ENCODE measurements at places on chromosomes 7 and 10.

GRCh38 chr10:11106621-11107374 lies 89.1 kb downstream of the CELF2 start:
- no peak for DNase-seq

GRCh38 chr10:75032813-75033212 lies 78.6 kb upstream of the SAMD8 start:
- DNase-seq, result no peak

GRCh38 chr7:132769280-132769679 lies 193.0 kb upstream of the PLXNA4 start:
- no peak for DNase-seq

- no peak for DNase-seq
Measured at GRCh38 chr7:151301471-151302462, 39.8 kb upstream of the NUB1 start.

GRCh38 chr10:80152820-80153219 lies 20.3 kb downstream of the PLAC9 start:
- DNase-seq, result no peak

DNA sequence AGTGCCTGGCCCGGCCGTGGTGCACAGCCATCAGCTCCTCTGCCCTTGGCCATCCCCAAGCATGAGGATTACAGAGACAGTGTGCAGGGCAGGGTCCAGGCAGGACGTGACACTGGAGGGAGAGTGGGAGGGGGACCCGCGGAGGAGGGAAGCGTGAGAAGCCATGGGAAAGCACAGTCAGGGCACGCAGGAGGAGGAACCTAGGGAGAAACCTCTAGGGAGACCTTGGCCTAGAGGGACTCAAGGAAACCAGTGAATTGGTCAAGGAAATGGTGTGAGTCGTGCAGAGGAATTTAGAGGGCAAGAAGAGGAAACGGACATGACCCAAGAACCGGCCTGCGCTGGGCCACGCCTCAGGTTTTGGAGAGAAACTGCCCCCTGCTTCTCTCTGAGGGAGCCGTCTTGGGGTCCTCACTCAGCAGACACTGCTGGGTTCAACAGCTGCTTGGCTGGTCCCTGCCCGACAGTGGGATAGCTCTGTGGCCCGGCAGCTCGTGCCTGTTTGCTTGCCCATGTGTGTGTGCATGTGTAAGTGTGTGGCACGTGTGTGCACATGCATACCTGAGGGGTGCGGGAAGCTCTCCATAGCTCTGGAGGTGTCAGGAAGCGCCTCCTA lies 3.2 kb downstream of the OPN4 start:
- no peak for DNase-seq

GRCh38 chr10:101609481-101609880 lies 21.4 kb downstream of the DPCD start:
- no peak for DNase-seq

DNA sequence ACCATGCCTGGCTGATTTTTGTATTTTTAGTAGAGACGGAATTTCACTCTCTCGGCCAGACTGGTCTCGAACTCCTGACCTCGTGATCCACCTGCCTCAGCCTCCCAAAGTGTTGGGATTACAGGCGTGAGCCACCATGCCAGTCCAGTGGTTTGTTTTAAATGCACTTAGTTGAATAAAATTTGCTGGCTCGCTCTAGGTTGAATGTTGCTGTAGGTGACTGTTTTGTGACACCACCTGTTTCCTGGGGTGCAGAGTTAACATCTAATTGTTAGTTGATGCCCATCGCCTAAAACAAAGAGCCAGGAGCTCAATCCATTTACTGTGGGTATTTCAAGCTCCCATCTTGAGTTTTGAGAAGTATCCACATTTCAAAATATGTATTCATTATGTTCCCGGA lies 31.2 kb downstream of the MGAM2 start:
- DNase-seq, result no peak

GRCh38 chr7:157587051-157587804 lies 250.4 kb downstream of the DNAJB6 start:
- no peak for DNase-seq

DNA sequence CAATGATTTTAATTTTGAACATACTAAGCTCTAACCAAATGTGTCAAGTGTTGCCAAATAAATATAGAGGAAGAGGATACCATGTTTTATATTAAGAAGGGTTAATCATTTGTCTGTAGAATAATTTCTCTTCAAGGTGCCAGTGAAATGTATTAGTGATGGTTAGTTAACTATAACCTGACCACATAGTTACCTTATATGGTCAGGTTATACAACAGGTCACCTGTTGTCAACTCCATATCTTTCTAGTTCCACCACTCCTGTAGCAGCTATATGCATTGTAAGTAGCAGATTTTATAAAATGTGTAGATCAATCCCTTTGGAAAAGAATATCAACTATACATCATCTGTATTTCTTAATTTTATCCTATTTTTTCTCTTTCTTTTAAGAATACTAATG lies 35.1 kb downstream of the PTPRZ1 start:
- DNase-seq, result no peak

- DNase-seq, result no peak
Measured at GRCh38 chr10:21347043-21347784, 178.3 kb downstream of the SKIDA1 start.

DNA sequence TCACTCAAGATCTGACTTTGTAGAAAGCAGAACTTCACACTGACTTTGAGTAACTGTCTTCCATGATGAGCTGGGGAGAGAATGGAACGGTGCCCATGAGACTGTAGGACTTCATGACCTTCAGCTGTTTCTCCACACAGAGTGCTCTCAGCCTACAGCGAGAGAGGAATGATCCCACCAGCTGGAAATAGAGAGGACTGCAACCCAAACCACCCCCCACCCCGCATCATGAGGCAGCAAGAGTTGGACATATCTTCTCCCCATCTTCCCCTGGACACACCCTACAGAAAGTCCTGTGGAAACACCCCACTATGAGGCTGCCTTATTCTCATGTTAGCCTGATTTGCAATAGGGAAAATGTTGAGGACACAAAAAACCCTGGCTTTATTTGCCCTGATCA lies 312.5 kb downstream of the PAXIP1 start:
- DNase-seq, result no peak

DNA sequence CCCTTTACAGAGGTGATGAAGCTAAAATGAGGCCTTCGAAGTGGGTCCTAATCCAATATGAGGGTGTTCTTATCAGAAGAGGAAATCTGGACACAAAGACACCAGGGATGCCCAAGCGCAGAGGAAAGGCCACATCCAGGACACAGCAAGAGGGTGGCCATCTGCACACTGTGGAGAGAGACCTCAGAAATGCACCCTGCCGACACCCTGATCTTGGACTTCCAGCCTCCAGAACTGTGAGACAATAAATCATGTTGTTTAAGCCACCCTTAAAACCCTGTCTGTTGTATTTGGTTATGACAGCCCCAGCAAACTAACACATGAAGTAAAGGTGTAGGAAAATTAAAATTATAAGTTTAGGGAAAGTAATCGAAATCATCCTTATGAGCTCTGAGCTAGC lies 64.0 kb downstream of the CDC123 start:
- no peak for DNase-seq

DNA sequence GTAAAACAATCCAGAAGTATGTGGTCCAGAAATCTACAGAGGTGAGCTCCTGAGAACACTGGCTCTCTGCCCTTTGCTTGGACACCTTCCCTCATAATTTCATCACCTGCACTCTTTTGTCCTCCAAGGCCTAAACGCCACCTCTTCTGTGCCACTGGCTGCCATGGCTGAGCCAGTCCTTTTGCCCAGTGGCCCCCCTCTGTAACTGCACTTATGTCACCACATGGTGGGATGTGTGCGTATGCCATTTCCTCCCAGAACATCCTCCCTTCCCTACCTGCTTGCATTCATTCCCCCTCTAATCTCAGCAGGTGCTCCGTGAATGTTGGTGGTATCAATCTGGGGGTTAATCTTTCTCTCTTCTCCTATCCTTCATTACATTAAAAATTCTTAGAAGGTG lies 17.3 kb upstream of the DUSP5 start:
- DNase-seq, result no peak

GRCh38 chr7:49848211-49848841 lies 74.9 kb downstream of the VWC2 start:
- no peak for DNase-seq

- DNase-seq, result no peak
Measured at GRCh38 chr10:126634911-126635310, 35.6 kb downstream of the C10orf90 start.

- no peak for DNase-seq
Measured at GRCh38 chr10:77613476-77614130, 24.0 kb downstream of the KCNMA1 start.

Data from KG1 (cell line).